ENCODE measurements at places on chromosomes 6 and 20.

- no peak for DNase-seq
These were observed 44.4 kb downstream of the BMP7 start for GRCh38 chr20:57221916-57222630.

- DNase-seq, result peak; percentile 14
These were observed 102.5 kb downstream of the PRL start for GRCh38 chr6:22194188-22194921.

- no peak for DNase-seq
These were observed 180.3 kb downstream of the CDH26 start for GRCh38 chr20:60138256-60139220.

- no peak for DNase-seq
These were observed 40.5 kb downstream of the BTBD9 start for GRCh38 chr6:38599261-38599660.

- DNase-seq, result peak; percentile 18
These were observed 56.8 kb downstream of the MYH7B start for GRCh38 chr20:35012227-35013069.

- DNase-seq, result peak; percentile 82
These were observed 59.6 kb upstream of the TAGAP start for GRCh38 chr6:159104163-159104925.

DNA sequence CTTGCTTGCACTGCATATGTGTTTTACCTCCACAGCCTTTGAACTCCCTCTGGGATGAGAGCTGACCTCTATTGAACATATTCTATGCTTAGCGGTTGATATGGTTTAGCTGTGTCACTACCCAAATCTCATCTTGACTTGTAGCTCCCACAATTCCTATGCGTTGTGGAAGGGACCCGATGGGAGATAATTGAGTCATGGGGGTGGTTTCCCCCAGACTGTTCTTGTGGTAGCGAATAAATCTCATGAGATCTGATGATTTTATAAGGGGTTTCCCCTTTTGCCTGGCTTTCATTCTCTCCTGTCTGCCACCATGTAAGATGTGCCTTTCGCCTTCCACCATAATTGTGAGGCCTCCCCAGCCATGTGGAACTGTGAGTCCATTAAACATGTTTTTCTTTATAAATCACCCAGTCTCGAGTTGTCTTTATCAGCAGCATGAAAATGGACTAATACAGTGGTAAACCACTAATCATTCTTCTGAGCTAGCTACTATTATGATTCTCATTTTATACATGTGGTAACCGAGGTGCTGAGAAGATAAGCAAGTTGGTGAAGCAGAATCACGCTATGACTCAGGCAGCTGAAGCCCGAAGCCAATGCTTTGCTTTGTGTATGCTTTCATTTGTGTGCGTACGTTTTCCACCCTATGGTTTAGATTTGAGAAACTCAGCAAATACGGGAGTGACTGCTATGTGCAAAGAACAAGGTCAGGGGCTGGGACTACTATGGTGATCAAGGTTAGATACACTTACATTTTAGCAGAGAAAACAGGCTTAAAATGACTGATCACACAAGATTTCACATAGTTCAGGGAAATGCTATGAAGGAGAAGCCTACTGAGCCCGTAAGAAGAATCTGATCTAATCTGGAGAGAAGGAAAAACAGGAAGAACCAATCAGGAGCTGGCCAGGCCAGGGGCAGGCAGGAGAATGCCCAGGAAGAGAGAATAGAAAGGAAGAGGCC lies 363.5 kb downstream of the ESR1 start:
- no peak for DNase-seq

DNA sequence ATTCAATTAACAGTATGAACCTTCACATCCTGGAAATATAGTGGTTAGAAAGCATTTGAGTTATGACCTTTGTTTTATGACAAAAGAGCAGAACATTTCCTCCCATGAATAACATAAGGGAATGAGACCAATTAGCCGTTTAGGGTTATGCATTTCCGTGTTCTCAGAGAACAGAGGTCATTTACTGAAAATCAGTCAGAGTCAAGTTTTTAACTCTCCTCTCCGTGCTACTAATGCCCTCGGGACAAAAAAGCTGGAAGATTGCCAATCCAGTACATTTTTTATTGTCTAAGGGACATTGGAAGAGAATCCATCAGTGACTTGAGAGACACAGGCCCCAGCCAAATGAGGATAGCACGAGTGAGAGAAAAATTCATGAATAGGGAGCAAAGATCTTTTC lies 632.7 kb downstream of the RFPL4B start:
- DNase-seq, result no peak

GRCh38 chr6:157079771-157080170 lies 243.5 kb downstream of the TMEM242 start:
- DNase-seq, result no peak

GRCh38 chr6:33199687-33200218 lies 712 bp downstream of the RXRB start:
- DNase-seq, result peak; percentile 68

- no peak for DNase-seq
These were observed 54.1 kb downstream of the TULP4 start for GRCh38 chr6:158366363-158366762.

Measured in AG08396 (cell line).